ENCODE measurements at places on chromosomes 2 and 18.

- no peak for DNase-seq
Measured at GRCh38 chr2:12087175-12087574, 340.7 kb downstream of the LPIN1 start.

DNA sequence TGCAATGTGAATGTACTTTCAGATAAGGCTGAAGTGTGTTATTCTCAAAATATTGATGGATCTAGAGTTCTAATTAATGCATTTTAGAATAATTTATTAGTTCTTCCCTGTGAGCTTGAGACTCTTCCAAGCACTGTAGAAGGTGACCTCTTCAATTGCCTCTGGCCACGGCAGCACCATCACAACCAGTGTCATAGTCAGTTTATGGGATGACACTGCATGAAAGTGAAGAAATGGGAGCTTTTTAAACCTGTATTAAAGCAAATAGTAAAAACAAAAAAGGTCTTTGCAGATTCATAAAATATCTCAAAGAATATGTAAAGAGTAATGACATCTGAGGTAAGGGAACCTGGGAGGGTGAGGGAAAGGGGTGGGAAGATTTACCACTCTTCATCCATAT lies 52.0 kb downstream of the OXER1 start:
- DNase-seq, result no peak

DNA sequence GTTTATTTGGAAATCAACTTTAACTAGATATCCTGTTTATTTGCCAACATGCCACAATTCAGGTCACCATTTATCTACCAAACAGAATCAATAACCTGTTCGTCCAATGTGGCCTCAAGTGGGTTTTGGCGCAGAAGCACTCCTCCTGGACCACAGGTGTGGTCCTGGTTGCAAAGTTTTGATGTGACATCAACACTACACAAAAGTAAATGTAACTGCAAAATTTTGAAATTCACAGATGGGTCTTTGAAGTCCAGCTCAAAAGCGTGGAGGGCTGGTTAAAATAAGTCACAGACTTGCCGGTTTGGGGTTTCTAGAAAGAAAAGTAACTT lies 474 bp upstream of the GCA start:
- no peak for DNase-seq

- DNase-seq, result no peak
Measured at GRCh38 chr2:27958711-27959378, 68.3 kb downstream of the BABAM2 start.

DNA sequence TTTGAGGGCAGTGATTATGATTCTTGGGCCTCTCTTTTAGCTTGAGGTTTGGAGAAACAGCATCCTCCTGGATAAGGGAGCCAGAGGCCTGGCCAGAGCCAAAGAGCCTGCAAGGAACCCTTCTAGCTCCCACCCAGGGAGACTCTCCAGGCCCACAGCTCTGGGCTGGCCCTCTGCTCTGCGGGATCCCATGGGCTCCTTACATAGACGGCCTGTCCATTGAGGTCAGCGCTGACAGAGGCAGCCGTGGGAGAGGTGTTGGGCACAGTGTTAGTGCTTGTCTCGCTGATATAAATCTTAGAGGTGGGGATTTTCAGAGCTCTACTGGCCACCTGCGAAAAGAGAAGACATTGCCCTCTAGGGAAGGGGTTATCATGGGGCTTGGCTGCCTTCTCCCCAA lies 67.2 kb downstream of the XDH start:
- no peak for DNase-seq

- no peak for DNase-seq
Measured at GRCh38 chr2:27079233-27080139, 1.1 kb downstream of the EMILIN1 start.

GRCh38 chr18:9234528-9234927 lies 97.9 kb downstream of the ANKRD12 start:
- DNase-seq, result no peak

DNA sequence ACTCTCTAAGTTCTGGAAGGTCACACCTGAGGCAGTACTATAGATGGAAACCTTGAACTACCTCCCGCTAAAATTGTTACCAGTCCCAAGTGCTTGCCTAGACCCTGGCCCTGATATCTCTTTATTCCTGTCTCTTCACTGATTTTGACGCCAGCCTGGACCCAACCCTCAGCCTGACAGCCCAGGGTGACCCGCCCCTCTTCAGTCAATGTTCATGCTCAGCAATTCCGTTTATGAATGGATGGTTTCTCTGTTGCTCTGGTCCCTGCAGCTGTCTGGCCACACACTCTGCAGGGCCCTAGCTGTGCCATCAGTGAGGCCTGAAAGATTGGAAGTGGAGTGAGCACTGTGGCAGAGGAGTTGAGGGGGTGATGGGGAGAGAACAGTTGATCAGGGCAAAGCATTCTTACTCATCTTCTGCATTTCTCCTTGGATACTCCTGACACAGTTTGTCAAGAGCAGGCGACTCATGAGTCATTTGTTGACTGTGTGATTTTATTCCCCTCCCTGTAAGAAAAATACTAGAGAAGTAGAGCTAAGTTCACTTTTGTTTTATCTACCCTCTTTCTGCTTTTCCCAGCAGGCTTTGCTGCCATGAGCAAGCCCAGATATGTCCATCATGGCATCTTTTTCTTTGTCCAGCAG lies 46.0 kb downstream of the NPAS2 start:
- no peak for DNase-seq

GRCh38 chr18:78683191-78684010 lies 296.2 kb upstream of the SALL3 start:
- no peak for DNase-seq

DNA sequence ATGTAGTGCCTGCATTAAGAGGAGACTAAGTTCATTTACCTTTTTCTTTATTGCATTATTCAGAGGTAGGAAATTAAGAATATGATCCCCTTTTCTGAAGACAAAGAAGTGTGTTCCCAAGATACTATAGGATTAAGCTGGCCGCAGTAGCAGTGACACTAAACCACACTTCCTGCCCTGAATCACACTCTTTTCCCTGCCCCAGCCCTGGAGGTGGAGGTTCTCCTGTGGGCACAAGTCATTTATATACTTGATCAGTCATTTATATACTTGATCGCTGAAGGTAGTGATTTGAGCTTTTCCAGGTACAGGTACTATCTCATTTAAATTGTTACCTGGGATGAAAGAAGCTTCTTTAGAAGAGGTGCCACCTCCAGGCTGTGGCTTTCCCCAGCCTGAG lies 78.6 kb downstream of the ARMC9 start:
- DNase-seq, result no peak
